Neural crest cell (in vitro differentiated cells): ENCODE measurements at places on chromosomes 16 and 17.

DNA sequence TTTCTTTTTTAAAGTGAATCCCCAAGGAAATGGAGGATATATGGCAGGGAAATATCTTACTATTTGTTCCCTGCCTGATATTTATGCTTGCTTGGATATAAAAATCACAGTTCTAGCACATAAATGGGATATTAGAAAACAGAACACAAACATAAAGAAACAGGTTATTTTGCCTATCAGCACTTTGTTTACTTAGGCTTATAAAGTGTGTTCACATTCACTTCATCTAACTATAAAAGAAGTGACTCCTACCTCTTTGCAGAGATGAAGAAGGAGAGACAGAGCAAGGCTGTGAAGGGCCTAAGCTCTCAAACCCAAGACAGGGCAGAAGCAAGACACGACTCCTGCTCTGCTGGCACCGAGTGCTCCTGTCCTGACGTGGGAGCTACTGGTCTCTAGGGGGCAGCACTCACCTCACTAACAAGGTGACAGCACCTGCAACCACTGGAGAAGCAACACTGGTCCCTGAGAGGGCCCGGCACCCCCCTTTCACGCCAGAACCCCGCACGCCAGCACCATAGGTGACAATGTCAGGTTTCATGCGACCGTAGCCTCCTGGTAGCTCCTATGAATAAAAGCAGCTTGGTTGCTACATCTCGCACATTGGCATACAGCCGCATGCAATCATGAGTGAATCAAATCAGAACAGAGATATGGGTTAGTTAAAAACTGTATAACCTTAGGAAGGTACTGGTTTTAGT lies 32.0 kb downstream of the MBTPS1 start:
- peak; percentile 47 for DNase-seq

DNA sequence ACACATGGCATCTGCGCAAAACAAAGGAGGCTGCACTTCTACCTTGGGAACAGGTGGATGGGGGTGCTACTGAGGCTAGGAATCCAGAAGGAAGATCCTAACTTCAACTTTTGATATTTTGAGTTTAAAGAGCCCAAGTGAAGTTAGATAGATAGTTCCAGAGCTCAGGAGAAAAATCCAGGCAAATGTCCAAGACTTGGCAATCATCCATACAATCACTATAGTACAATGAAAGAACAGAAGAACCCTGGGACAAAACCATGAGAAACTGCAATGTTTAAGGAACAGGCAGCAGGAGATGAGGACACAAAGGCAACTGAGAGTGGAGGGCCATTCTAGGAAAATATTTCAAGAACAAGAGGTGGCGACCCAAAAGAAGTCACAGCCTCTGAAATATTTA lies 12.4 kb downstream of the CDYL2 start:
- DNase-seq, result no peak

DNA sequence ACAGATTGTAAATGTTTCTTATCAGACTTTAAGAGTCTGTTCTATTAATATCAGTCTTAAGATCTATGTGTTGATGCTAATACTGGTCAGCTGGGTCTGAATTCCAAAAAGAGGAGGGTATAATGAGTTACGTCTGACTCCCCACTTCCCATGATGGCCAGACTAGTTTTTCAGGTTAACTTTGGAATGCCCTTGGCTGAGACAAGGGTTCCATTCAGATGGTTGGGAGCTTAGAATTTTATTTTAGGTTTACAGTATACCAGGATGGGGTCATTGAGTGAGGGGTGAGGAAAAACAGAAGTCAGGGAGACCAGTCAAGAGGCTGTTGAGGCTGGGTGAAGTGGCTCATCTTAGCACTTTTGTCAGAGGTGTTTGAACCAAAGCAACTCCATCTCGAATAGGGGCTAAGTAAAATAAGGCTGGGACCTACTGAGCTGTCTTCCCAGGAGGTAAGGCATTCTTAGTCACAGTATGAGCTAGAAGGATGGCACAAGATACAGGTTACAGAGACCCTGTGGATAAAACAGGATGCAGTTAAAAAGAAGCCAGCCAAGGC lies 2.9 kb upstream of the TMEM231 start:
- no peak for DNase-seq

GRCh38 chr17:49612726-49613125 lies 37.1 kb downstream of the NXPH3 start:
- DNase-seq, result no peak

GRCh38 chr17:80703142-80703478 lies 158.5 kb downstream of the RPTOR start:
- no peak for DNase-seq

GRCh38 chr17:3008336-3009288 lies 54.8 kb downstream of the OR1D5 start:
- no peak for DNase-seq

GRCh38 chr17:52030052-52030451 lies 128.5 kb downstream of the CA10 start:
- no peak for DNase-seq

GRCh38 chr17:68657166-68657565 lies 56.0 kb upstream of the FAM20A start:
- no peak for DNase-seq

DNA sequence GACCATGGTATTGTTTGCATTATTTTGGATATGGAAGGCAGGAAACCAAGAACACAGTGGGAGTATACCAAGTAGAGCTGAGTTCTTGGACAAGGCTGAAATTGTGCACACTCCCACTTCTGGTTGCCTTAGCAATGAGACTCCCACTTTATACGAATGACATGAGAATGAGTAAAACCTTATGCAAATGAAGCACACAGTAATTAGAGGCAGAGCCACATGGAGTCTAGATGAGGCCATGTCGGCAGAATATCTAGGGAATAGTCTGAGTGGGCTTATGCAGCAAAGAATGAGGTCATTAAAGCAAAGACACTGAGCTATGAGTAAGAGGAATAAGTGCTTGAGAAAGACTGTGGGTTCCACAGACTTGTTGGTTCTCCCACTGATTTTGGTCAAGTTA lies 178.7 kb downstream of the GRIN2A start:
- no peak for DNase-seq

DNA sequence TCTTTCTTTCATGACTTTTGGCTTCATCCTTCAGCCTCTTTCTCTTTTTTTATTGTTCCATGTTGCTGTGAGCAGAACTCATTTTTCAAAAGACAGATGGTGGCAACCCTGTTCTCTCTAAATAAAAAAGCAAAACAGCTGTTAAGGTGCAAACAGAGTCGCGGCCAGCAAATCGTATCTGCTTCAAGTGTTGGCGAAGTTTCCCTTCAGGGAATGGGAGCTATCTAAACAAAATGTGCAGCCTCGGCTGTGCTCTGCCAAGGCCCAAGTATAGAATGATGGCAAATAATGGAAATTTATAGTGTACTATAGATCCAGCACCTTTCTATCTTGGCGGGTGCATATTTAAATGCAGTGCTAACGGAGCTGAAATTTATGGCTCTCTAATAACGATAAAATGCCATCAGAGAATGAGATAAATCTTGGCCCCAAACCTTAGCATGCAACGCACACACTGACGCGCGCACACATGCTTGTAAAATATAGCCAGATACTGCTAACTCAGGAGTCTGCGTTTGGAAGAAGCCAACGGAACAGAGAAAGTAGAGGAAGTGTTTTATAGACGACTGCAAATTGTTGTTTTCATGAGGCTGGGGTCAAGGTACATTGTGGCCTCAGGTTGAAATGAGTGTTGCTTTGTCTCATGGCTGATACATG lies 315.5 kb upstream of the RBFOX1 start:
- DNase-seq, result no peak

DNA sequence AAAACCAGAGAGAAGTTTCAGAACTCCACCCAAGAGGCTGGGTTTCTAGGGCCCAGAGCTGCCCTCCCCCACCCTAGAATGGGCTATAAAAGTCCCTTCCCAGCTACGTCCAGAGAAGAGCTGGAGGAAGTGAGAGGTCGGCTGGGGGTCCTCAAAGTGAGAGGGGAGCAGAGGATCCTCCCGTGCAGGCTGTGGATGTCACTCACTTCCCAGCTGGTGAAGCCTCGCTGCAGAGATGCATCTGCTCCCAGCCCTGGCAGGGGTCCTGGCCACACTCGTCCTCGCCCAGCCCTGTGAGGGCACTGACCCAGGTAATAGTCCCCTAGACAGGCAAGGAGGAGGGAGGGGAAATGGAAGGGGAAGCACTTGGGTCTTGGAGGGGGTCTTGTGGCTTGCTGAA lies at the start of gene EPX:
EPX (plus strand) TSS at position 115 of the 400 bp plus-strand sequence; CDS start at position 236, 121 bp downstream.
- DNase-seq, result no peak

GRCh38 chr16:60776281-60776680 lies 1260.0 kb downstream of the CDH8 start:
- no peak for DNase-seq

GRCh38 chr16:11698271-11698689 lies 30.0 kb downstream of the SNN start:
- DNase-seq, result no peak

DNA sequence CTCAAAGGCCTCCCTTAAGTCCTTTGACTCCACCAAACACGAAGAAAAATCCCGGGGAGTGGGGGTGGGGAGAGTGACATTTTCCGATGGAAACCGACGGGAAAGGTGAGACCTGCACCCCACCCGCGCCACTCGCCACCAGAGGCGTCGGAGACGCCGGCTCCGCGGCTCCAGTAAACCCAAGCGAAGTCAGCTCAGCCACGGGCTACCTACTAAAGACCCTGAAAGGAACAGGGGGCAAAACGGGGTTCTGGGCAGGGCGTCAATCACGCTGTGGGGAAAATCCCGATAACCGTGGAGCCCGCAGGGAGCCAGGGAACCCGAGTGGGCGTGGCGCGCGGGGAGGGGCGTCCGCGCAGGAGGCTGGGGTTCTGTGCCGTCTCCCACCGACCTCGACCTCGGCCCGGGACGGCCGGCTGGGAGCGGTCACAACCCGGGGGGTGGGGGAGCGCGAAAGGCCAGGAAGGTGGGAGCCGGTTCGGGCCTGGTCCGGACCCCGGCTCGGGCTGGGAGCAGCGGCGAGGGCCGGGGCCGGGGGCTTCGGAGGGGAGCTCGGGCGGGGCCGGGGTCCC lies 565 bp downstream of the WDR45B start:
- no peak for DNase-seq

- no peak for DNase-seq
Measured at GRCh38 chr16:81925016-81925415, 86.3 kb downstream of the SDR42E1 start.
